ENCODE measurements at places on chromosomes 2 and 18.

- no peak for DNase-seq
These were observed 75.1 kb downstream of the SPRED2 start for GRCh38 chr2:65357095-65357958.

DNA sequence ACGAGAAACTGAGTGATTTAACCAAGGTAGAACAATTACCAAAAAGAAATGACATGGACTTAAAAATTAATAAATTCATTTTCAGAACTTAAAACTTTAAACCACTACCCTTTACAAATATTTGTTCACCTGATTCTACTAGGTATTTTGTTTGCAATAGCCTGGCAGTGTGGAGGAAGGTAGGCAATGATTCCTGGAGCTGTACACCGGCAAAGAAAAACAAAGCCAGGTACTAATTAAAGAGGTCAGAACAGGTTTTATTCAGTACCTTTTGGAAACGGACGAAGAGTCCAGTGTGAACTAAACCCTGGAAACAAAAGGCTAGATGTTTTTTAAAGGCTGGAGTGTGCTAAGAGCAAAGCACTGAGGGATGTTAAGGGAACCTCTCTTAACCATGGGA lies 561.3 kb upstream of the FSHR start:
- DNase-seq = no peak

DNA sequence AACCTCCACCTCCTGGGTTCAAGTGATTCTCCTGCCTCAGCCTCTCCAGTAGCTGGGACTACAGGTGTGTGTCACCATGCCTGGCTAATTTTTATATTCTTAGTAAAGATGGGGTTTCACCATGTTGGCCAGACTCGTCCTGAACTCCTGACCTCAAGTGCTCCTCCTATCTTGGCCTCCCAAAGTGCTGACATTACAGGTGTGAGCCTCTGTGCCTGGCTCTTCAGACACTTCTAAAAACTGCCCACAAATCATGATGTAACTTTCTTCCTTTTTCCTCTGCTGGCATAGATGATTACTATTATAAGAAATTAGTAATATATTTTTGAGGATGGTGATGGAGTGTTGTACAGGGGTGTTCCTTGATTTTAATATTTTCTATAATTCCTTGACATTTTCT lies 6.0 kb downstream of the OSBPL6 start:
- no peak for DNase-seq

- DNase-seq = no peak
These were observed 133.5 kb downstream of the SPTBN1 start for GRCh38 chr2:54589340-54590215.

DNA sequence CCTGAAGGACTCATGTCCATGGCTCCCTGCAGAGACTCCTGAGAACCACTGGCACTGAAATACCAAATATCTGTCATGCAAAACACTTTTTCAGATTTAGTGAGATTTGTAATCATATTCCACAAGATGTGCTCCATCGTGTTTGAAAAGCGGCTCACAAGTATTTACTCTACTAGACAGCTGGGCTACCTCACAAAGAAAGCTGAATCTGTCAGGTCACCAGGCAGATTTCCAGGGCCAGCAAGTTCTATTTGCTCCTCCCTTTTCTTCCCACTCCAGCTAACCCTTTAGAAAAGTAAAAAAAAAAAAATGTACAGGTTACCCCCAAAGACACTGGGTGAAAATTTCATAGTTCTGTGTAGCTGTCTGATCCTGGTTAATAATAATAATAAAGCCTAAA lies 22.9 kb downstream of the WIPF1 start:
- no peak for DNase-seq

DNA sequence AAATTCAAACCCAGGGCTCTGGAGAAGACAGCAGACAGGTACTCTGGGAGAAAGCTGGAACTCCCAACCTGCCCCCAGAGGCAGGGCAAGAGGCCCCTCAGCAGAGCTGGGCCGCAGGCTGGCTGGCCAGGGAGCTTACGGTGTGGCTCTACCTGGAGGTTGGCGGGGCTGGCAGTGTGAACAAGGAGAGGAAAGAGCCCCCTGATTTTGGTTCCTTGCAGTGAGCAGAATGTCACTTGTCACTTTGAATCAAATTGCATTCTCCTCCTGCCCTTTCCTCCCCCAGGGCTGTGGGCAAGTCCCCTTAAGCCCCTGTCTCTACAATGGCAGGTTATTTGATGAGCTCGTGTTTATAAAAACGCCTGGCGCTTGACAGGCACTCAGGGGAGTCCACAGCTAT lies 32.6 kb downstream of the MYO7B start:
- no peak for DNase-seq

DNA sequence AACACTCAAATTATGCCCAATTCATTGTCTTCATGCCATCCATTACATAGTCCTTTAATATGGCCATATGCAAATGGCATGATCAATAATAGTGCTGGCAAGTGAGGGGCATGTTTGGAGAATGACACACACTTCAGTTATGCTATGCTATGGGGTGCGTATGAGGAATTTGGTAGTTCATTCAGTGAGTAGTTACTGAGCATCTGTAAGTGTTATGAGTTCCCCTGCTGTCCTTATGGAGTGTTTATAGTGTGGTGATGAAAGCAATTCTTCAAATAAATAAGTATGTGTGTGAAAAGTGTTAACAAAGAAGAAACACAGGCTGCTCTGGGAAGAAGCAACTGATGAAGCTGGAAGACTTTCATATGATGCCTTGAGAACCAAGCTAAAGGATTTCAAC lies 383.7 kb upstream of the SLC14A2 start:
- DNase-seq = no peak

Measured in activated T-cell treated with anti-CD3 and anti-CD28 coated beads, Interleukin-2, amount 50 U/mL, for 48 hours (primary cell).